ENCODE measurements at places on chromosomes 3 and 15. TPM values are rescaled to one million over a fixed set of nuclear protein-coding genes. Genes with fewer than 3 reads are reported as not detected.

CFAP100 gene
- not detected for total RNA-seq

FBN1 gene
- 113 TPM for total RNA-seq

ARL14 gene
- total RNA-seq: not detected

TRH gene
- not detected for total RNA-seq

SERPINI2 gene
- total RNA-seq: not detected

Measured in thyroid gland (tissue), 4 donors.